ENCODE measurements at places on chromosomes 12 and 14. TPM values are rescaled to one million over a fixed set of nuclear protein-coding genes. Genes with fewer than 3 reads are reported as not detected.

KRT86 gene
- not detected for polyA plus RNA-seq

DNA sequence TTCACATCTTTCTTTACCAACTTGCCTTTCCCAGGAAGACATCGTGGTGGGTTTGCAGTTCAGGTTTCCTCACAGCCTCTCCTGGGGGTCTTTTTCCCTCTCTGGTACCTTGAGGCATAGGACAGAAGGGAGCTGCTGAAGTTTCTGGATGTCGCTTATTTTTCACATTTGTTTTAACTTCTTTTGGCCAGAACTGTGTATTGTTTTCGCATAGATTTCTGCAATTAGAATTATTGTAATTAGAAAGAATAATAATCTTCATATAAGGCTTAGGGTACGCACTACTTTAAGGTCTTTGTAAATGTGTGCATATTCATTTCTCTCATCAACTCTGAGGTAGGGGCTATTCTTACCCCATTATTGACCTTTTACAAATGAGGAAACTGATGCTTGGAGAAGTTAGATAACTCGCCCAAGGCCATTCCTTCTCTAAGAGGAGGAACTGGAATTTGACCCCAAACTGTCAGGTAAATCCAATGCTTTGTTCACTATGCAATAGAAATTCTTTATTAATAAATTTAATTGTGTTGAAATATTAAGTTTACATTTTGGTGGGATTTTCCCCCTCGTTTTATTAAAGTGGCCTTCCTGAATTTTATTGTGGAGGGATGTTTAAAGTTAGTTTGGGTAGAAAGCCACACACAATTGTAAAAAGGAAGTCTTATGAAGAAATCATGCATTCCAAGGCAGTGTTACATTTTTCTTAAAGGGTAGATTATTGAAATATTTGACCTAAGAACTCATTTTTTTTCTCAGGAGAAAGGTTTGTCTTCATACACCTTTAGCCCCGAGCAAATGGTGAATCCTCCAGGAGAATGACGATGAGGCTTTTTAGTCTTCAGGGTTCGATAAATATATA is 12.1 kb upstream of the SLC38A2 start:
- peak overlapping the region; percentile 81 for H3K4me3 ChIP-seq
- no peaks in the 10 kb centered on the region for H3K36me3 ChIP-seq

KRT78 gene
- not detected for polyA plus RNA-seq

DNA sequence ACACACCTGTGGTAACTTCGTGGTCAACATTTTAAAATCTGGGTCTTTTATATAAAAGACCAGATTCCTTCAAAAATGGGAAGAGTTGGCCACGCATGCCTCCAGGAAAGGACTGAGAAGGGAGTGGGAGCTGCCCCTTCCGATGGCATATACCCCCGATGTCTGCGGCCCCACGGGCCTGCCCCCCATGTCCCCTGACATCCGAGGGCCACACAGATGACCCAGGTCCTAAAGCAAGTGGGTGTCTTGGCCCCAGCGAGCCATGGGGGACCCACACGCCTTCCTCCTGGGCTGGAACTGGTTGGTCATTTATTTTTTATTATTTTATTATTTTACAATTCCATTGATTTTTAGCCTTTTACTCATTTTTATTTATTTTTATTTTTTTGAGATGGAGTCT is 142.5 kb downstream of the PIWIL1 start:
- no peak overlapping the region for H3K4me3 ChIP-seq
- no peak overlapping the region for H3K27ac ChIP-seq
- H3K4me1 ChIP-seq = no peaks in the 10 kb centered on the region
- DNase-seq = no peak
- no peaks in the 10 kb centered on the region for H3K27me3 ChIP-seq
- no peaks in the 10 kb centered on the region for H3K36me3 ChIP-seq

DNA sequence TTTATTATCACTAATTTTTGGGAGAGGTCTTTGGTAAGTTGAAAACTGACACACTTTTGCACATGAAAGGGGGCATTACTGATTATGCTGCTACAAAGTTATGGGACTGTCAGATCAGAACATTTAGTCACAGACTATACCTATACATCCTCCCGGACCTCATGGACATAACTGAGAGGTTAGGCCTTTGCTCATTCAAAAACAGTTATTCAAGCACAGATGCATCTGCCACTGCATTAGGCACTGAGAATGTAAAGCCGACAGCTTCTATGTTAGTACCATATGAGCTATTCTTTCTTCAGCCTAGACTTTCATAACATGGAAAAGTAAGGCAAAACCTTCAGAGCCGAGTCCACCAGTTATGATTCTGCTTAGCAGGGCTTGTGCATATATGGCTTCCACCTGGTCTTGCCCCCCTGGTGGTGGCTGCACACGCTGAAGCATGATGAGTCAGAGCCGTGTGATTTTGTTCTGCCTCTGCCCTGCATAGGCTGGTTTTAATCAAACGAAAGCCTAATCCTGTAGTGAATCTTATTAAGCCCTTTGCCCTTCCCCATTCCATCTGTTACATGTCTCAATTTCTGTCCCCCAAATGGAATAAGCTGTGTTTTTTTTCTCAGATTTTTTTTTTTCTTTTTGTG is 21.8 kb upstream of the RNU6-8 start:
- H3K4me1 ChIP-seq = no peaks in the 10 kb centered on the region
- DNase-seq = peak; percentile 14
- H3K4me3 ChIP-seq = no peak overlapping the region
- H3K36me3 ChIP-seq = no peaks in the 10 kb centered on the region
- H3K27ac ChIP-seq = no peak overlapping the region

- no peaks in the 10 kb centered on the region for H3K27me3 ChIP-seq
- no peak for DNase-seq
- H3K4me3 ChIP-seq = no peak overlapping the region
- H3K36me3 ChIP-seq = no peaks in the 10 kb centered on the region
Measured at GRCh38 chr12:19642345-19642744, 203.1 kb downstream of the AEBP2 start.

GRCh38 chr12:31317471-31318395 is 8.2 kb downstream of the SINHCAF start:
- no peak for DNase-seq
- peaks cover 9% of the 10 kb centered on the region for H3K4me1 ChIP-seq
- no peaks in the 10 kb centered on the region for H3K36me3 ChIP-seq
- H3K27me3 ChIP-seq = no peaks in the 10 kb centered on the region
- peak overlapping the region; percentile 18 for H3K4me3 ChIP-seq

TMEM121 gene
- 3.8 TPM for polyA plus RNA-seq

- no peaks in the 10 kb centered on the region for H3K36me3 ChIP-seq
- H3K27me3 ChIP-seq = no peaks in the 10 kb centered on the region
- H3K27ac ChIP-seq = no peak overlapping the region
- DNase-seq = no peak
- no peaks in the 10 kb centered on the region for H3K4me1 ChIP-seq
Measured at GRCh38 chr14:81819344-81819743, 285.7 kb upstream of the SEL1L start.

ITGB7 gene
- 3.1 TPM for polyA plus RNA-seq

DNA sequence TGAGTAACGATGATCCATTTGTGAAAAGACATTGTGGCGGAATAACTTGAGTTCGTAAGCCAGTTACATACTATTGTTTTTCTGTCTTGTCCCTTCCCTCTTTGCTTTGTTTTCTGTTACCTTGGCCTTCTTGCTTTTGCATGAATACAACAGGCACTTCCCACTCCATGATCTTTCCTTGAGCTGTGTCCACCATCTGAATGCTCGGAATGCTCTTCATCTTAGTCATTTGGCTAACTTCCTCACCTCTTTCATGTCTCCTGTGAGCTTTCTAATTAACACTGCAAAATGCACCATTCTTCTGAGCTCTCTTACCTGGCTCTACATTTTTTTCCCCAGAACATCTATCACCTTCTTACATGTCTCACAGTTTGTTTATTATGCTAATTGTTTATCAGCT is 10.0 kb downstream of the KNTC1 start:
- DNase-seq = no peak
- H3K27me3 ChIP-seq = no peaks in the 10 kb centered on the region
- H3K4me1 ChIP-seq = no peaks in the 10 kb centered on the region
- no peaks in the 10 kb centered on the region for H3K36me3 ChIP-seq

PIK3C2G gene
- polyA plus RNA-seq = 0.03 TPM

ALG10 gene
- 1.9 TPM for polyA plus RNA-seq

DNA sequence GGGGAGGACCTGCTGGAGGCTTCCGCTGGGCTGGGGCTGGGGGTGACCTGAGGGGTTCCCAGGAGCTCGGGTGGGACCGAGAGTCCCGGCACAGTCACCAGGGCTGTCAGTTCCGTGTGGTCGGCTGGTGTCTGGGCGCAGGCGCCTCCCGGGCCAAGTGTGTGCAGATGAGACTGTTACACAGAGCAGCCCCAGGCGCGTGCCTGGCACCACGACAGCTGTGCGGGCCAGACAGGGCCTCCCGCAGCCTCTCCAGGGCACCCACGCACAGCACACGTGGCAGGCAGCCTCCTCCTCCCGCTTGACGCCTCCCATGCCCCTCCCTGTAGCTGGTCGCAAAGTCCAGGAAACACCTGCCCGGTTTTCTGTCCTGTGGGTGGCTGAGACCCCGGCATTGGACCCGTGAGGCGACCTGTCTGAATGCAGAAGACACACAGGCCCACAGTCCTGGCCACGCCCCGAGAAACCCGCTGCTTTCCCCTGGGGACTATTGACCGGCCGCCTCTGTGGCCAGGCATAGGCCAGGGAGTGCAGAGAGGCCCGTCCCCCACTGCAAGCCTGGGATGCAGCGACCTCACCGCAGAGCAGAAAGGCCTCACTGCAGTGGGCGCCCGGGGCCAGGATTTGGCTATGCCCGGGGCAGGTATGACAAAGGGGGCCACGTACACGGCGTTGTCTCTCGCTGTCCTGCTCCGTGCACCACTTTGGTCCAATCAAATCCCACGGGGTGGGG is 12.1 kb upstream of the GALNT9 start:
- no peak overlapping the region for H3K4me3 ChIP-seq
- no peaks in the 10 kb centered on the region for H3K36me3 ChIP-seq
- H3K27ac ChIP-seq = no peak overlapping the region
- H3K27me3 ChIP-seq = no peaks in the 10 kb centered on the region

TAS2R46 gene
- polyA plus RNA-seq = not detected

- no peaks in the 10 kb centered on the region for H3K36me3 ChIP-seq
- no peaks in the 10 kb centered on the region for H3K27me3 ChIP-seq
- DNase-seq = no peak
- H3K27ac ChIP-seq = no peak overlapping the region
- H3K4me1 ChIP-seq = no peaks in the 10 kb centered on the region
Measured at GRCh38 chr12:21552635-21553328, 26.7 kb downstream of the SPX start.

DNA sequence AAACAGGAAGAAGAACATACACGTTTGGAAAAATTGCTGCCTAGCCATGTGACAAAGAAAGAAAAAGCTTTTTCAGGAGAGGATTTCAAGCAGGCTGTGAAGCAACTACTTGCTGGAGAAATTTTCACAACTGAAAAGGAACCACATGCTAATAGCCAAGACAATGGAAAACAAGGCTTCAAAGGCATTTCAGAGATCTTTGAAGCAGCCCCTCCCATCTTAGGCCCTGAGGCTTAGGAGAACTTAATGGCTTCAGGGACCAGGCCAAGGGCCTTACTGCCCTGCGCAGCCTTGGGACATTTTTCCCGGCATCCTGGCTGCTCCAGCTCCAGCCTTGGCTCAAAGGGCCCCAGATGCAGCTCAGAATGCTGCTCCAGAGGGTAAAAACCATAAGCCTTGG is 255.9 kb upstream of the ARID2 start:
- no peak overlapping the region for H3K4me3 ChIP-seq
- no peak for DNase-seq
- H3K27me3 ChIP-seq = no peaks in the 10 kb centered on the region

HOXC5 gene
- 2.1 TPM for polyA plus RNA-seq

DNA sequence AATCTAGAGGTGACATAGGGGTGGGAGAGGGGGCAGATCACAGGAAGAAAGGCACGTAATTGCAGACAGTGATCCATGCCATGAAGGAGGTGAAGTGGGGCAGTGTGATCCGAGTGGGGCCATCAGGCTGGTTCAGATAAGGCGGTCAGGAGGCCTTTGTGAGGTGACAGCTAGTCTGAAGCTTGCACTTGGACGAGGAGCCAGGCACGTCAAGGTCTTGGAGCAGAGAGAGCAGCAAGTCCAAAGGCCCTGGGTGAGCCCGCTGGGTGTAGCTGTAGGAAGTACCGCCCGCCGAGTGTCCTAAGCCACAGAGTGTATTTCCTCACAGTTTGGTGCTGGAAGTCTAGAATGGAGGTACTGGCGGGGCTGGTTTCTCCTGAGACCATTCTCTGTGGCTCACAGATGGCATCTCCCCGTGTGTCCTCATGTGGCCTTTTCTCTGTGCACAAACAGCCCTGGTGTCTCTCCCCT is 23.6 kb downstream of the RHOF start:
- H3K4me3 ChIP-seq = no peak overlapping the region
- H3K4me1 ChIP-seq = no peaks in the 10 kb centered on the region
- H3K36me3 ChIP-seq = no peaks in the 10 kb centered on the region
- no peak for DNase-seq

Data from ovary (tissue), 10 donors.